ENCODE measurements at places on chromosomes 13 and 19. TPM values are rescaled to one million over a fixed set of nuclear protein-coding genes. Genes with fewer than 3 reads are reported as not detected.

DNA sequence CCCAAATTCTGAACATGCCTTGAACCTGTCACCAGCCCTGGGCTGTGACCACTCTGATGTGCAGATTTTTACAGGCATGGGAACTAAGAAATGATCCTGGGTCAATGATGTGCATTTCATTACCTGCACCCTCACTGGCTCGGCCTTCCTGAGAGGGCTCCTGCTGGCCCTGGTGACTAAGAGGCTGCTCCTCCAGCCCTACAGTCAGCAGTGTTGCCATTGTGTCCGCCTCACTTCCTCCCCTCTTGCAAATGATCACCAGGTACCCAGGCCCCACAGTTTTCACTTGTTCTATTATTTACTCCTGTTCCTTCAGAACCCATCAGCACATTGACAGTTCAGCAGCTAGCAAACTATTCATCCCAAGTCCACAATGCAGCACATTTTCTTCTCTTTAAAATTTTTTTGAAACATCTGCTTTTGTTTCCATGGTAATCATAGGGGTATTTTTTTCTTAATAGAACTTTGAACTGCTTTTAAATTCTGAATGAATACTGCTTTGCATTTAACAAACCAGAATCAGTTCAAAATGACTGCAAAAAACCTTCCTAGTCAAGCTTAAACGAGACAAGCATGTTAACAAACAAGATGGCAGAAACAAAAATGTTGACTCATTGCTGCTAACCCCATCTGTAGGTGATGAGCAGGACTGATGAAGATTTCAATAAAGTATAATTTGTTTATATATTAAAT, 29.3 kb downstream of the STARD13 start:
- no peak for DNase-seq

Gene FOSB
- total RNA-seq: 1.1 TPM

- DNase-seq: no peak
These were observed 405.7 kb upstream of the SLC10A2 start for GRCh38 chr13:103471896-103472295.

Gene TMEM38A
- 4.3 TPM for total RNA-seq

DNA sequence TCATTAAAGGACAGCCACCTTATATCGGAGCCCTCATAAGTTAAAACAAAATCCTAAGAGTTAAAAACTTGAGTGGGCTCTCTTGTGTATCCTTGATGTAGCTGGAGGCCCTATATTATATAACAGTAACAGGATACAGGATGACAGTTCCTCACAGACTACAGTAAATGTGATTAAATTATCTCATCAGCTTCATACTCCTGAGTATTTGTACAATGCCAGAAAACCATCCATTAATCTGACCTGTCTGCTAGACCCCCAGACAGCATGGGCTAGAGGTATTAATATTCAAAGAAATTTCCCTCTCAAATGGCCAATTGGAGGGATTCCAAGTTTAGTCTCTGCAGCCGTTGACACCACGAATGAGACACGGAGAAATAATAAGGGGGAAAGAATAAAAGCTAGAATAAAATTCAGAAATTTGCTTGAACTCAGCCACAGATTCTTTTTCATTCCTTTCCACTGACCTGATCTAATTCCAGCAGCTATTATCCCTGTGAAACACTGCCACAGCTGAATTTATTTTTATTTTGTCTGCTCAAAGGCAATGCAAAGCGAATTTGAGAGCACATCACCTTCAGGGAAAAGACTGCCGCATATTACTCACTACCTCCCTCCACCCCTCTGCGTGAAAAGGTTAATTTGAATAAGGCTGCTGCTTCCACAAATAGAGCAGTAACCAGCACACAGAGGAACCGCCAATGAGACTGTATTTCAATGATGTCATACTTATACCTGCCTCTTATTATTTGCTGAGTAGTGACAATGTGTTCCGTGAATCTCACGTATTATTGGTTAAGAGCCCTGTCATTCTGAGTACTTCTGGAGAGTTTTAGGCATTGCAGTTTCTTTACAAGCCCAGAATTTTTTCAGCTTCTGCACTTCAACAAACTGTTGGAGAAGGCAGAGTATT, 155.9 kb upstream of the KLF12 start:
- no peak for DNase-seq

DNA sequence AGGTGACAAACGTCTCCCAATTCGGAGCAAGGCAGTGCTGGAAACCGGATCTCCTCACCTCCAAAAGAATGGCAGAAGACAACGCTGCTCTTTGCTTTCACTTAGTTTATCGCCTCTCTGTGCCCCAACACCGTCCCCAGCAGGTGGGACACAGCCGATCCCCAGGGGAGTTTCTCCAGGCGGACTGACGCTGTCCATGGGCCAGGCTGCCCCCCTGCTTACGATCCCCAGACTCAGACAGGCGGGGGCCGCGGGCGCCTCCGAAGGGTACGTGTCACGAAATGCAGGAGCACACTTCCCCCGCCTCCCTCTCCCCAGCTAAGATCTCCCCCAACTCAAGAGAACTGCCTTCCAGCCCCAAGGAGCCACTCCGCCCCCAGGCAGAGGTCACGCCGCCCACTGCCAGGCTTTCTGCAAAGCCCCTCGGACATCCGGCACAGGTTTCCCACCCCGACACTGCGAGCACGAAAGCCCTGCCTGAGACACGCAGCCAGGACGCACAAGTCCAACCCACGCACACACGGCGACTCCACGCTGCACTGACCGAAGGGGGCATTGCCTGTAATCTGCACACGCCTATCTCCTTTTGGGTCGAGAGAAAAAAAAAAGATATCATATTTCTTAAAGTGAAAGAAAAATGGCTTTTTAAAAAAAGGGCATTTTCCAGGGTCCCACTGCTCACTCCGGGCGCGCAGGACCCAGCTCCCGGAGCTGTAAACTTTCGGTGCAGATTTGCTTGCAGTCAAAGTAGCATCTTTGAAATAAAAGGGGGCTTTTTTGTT, 2.0 kb downstream of the SPRY2 start:
- peak; percentile 85 for DNase-seq

DNA sequence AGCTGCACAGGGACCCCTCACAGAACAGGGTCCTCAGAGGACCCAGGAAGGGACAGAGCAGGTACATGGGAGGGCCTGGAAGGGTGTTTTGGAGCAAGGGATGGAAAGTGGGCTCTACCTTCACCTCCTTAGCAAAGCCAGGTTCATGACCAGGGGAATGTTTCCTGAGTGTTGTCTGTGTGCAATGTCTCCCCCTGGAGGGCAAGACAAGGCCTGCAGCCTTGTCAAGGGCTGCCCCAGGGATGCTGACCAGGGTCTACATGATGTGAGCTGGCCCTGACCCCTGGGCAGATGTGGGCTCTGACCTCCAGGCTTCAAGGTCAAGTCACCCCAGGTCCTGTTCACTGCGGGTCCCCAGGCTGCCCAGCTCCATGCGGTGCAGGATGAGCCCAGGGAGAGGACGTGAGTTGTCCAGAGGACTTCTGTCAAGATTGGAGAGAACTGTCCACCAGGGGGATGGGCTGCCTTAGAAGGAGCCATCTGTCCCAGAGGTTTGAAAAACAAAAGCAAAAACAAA, 1.0 kb upstream of the CEACAM1 start:
- no peak for DNase-seq

DNA sequence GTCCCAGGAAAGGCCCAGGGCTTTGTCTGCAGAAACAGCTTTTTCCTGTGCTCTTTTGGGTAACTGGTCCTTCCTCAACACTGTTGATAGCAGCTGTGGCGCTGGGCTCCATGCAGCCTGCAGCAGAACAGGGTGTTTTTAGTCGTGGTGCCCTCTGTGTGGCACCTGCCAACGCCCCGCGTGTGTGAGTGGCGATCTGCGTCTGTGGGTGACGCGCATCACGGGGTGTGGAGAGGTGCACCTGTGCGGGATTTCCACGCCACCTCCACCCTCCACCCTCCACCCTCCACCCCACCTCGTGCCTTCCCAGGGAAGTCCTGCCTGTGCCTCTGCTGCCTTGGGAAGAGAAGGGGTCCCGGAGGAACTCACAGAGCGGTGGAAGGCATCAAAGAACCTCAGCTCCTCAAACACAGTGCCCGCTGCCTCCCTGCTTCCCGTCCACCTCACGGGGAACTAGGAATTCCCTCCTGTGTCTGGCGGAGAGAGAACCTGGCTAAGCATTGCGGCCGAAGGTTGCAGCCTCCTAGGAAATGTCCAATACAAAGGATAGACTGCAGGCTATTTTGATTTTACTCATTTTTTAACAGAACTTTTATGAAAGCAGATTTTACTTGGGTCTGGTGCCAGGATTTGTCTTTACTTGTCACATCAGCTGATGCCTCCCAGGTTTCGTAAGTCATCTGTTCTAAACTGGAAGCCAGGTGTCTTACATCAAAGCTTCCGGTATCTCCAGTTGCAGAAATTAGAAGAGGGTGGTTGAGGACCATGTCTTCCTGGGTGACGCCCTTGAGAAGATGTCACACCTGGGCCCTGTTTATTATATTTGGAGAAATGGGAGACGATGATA, 84.0 kb downstream of the ATP11A start:
- no peak for DNase-seq

GRCh38 chr13:38753878-38754277, 67.0 kb downstream of the FREM2 start:
- no peak for DNase-seq

GRCh38 chr19:30068528-30069395, 126.7 kb downstream of the URI1 start:
- DNase-seq: peak; percentile 40

Gene POU2F2
- 3.0 TPM for total RNA-seq

GRCh38 chr13:87123987-87124784, 547.0 kb upstream of the SLITRK5 start:
- DNase-seq: no peak

DNA sequence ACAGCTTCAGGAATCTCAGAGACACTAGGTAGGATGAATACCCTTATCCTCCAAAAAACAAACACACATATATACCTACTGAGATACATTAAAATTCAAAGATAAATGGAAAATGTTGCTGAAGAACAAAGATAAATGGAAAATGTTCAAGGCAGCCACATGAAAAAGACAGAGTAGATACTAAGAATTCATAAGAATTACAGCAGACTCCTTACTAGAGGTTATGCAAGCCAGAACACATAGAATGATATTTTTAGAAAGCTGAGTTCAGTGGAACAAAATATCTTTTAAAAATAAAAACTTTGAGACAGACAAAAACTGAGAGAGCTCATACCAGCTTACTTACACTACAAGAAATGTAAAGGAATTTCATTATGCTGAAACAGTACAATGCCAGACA, 35.6 kb downstream of the UCHL3 start:
- DNase-seq: no peak

Gene ICAM4
- not detected for total RNA-seq

Gene TCF3
- total RNA-seq: 30.8 TPM

Gene PDE4A
- total RNA-seq: 14.1 TPM

- DNase-seq: no peak
These were observed 6.6 kb downstream of the ACP4 start for GRCh38 chr19:50796634-50797428.

DNA sequence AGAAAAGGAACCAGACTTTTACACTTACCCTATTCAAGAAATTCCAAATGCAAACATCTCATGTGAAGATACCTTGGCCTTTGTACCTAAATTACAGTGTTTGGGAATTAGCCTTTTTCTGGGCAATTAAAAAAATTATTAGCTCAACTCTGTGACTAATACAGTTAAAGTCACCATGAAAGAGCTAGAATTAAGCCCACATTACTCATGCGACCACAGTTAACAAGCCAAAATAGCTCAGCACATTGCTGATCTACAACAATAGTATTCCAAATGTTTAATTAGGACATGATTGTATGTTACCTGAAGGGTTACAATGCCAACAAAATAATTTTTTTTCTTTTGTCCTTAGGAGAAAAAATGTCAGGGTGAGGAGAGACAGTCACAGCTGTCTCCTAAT, 263.6 kb upstream of the GPC6 start:
- DNase-seq: no peak

DNA sequence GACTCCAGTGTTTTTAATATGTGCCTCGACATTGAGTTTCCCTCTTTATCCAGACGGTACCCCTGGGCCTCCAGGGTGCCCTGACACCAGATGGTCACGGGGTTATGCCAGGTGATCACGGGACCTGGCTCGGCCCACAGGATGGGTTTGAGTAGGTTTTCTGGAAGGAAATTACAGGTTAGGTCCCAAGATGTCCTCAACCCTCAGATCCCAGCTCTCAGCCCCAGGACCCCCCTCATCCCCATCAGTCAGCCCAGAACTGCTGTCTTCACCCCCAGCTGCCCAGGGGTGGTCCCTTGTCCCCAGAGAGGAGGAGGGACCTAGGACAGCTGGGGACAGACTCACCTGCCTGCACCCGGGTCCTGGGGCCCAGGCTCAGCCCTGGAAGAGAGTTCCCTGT, 441 bp downstream of the LILRA4 start:
- DNase-seq: no peak

DNA sequence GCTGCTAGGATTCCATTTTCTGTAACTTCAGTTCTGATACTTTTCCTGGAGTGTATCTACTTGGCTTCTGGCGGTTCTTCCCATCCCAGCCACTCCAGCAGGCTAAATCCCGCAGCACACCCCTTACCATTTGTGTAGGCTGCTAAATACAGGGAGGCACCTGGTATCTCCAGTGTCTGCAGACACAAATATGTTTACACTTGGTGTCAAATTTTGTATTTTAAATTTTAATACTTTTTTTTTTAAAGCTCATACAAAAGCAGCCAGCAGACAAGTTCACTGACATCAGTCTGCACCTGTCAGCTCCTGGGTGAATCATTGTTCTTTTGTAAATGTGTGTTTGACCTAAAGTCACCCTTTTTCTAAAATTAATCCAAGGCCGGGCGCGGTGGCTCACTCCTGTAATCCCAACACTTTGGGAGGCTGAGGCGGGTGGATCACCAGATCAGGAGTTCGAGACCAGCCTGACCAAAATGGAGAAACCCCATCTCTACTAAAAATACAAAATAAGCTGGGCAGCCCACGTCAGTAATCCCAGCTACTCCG, 3.4 kb upstream of the ZSCAN4 start:
- no peak for DNase-seq

GRCh38 chr19:3950871-3951861, 18.3 kb downstream of the NMRK2 start:
- DNase-seq: peak; percentile 84

DNA sequence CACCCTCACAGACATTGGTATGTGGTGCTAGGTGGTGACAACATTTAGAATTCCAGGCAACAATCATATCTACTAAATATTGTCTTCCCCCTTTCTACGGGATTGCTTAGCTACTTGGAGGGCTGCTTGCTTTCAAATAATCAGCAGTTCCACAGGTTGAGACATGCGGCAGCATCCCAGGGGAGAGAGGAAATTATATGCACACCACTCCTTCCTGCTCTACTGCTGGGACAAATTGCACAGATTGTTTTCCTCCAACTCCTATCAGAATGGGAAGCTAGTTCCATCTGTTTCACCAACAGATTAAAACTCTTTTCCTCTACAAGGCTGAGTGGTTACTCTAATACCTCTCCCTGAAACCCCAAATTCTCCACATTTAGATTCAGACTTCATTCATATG, 275.4 kb downstream of the DNAJC15 start:
- no peak for DNase-seq

- DNase-seq: no peak
These were observed 56.1 kb upstream of the FREM2 start for GRCh38 chr13:38630780-38631179.

GRCh38 chr13:95455782-95456181, 96.7 kb upstream of the CLDN10 start:
- DNase-seq: no peak

All from sigmoid colon (tissue), 7 donors.